CD4-positive, alpha-beta T cell treated with Interleukin-2 at 100 ng/mL for 4 hours (primary cell): ENCODE measurements at places on chromosomes 7 and 10.

- no peak for DNase-seq
Observed at GRCh38 chr7:46139079-46139478, 218.0 kb upstream of the IGFBP3 start.

DNA sequence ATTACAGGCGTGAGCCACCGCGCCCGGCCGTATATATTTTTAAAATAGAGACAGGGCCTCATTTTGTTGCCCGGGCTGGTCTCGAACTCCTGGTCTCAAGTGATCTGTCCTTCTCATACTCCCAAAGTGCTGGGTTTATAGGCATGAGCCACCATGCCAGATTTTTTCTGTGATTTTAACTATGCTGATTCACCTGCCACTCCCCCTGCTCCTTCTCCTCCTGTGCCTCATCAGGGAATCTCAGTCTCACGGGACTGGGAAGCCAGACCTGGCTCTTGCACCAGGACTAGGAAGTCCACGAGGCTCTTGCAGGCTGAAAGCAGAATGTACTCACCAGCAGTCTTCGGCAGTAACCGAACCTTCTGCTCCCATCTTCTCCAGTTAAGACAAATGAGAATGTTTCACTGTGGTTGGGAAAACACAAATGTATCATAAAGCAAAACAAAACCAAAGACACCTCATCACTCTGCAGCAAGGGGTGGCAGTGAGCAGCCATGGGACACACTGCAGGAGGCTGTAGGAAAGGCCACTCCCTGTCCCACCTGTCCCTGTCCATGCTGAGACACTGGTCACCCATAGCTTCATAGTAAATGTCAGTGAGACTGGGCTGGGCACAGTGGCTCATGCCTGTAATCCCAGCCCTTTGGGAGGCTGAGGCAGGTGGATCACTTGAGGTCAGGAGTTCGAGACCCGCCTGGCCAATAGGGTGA lies 78.7 kb upstream of the MKRN1 start:
- DNase-seq: no peak

GRCh38 chr10:103692952-103693811 lies 162.2 kb downstream of the SH3PXD2A start:
- peak; percentile 45 for DNase-seq

DNA sequence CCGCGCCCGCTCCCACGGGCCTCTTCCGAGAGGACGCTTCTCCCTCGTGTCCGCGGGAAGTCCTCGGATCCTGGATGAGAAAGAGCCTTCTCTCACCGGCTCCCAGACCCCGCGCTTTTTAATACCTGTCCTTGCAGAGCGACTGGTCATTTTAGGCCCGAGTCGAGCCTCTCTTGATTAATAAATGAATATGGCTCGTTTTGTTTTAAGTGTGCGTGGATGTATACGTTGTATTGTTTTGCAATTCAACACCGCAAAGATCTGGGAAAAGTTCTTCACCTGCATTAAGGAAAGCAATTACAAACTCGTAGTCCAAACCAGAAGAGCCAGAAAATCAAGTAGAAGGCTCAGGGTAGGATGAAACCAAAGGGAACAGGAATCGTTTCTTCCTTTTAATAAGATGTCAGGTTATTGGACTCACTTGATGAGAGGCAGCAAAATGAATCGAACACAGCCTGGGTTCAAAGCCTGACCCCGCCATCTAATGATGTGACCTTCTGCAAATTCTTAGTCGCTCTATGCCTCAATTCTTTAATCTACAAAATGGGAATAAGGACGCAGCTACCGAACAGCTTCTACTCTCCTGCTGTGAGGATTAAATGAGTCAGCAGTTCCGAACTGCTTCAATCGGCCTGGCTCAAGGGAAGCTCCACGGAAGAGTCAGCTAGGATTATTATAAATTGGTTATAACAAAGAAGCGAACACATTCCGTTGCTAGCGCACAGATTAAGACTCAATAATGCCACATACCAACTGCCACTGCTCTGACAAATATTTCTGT lies 277.8 kb upstream of the NEBL start:
- no peak for DNase-seq

DNA sequence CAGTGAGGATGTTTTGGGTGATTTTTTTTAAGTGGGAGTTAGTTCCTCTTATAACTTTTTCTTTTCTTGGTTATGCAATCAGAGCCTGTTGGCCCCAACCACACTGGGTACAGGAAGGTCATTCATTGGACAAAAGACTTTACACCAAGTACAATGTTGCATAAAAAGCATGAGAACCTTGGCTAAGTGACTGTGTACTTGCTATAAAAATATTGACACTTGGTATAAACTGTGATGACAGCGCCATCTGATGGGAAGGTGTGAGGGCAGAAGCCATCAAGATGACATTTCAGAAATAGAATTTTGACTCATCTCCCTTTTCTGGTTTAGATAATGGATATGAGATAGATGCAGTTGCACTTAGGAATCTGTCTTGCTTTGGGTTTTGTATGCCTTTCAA lies 126.4 kb upstream of the CCDC6 start:
- peak; percentile 42 for DNase-seq

DNA sequence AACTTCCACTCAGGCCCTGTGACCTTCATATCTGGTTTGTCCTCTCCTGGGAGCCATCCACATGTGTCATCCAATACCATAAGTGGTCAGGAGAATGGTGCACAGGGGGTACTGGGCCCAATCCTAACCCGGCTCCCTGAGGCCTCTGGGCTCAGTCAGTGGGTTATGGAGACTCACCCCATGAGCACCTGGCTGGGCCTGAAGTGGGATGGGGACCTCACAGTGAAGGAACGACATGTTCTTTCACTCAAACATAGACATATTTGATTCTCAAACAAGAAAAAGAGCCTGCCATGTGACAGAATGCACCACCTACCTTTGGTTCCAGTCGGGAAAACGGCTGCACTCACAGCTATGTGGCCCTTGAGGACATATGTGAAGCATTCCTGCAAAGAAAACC lies 51.8 kb downstream of the XPNPEP1 start:
- DNase-seq: no peak
